Right lobe of liver (tissue), 6 donors: ENCODE measurements at places on chromosomes 7 and 10. TPM values are rescaled to one million over a fixed set of nuclear protein-coding genes. Genes with fewer than 3 reads are reported as not detected.

The FAM25G gene
- not detected for total RNA-seq

The MRLN gene
- total RNA-seq, result not detected

The ZNF365 gene
- total RNA-seq, result not detected

The FLNC gene
- 0.80 TPM for total RNA-seq

The GIMAP7 gene
- 2.6 TPM for total RNA-seq

The GSTO2 gene
- 5.3 TPM for total RNA-seq

The C10orf53 gene
- total RNA-seq, result not detected

The GLI3 gene
- 0.22 TPM for total RNA-seq

The PLAU gene
- total RNA-seq, result 4.3 TPM

The NEURL1 gene
- 0.25 TPM for total RNA-seq

The CYP2W1 gene
- not detected for total RNA-seq

The EPHA1 gene
- total RNA-seq, result 14.4 TPM

The DNAJC1 gene
- total RNA-seq, result 29.2 TPM

The RNF32 gene
- 0.75 TPM for total RNA-seq

The SLC13A1 gene
- not detected for total RNA-seq

The CALCR gene
- not detected for total RNA-seq

The PTF1A gene
- total RNA-seq, result not detected

The CYP2E1 gene
- 4,666 TPM for total RNA-seq

The ASNS gene
- total RNA-seq, result 1.4 TPM

The NOS3 gene
- 4.2 TPM for total RNA-seq

The IDI2 gene
- not detected for total RNA-seq

The ANLN gene
- 2.6 TPM for total RNA-seq

The RASA4B gene
- 2.0 TPM for total RNA-seq

The FGFBP3 gene
- 0.10 TPM for total RNA-seq

The TLX1 gene
- total RNA-seq, result 0.55 TPM

The TMEM196 gene
- not detected for total RNA-seq

The CCL26 gene
- total RNA-seq, result not detected

The SLC13A4 gene
- total RNA-seq, result not detected
